Activated effector memory CD4-positive, alpha-beta T cell treated with anti-CD3 and anti-CD28 coated beads, Interleukin-2, amount 50 U/mL, for 16 hours (primary cell): ENCODE measurements at places on chromosomes 1 and 21.
A peak's percentile ranks its signal among the peaks of the same experiment; 100 is the strongest.

DNA sequence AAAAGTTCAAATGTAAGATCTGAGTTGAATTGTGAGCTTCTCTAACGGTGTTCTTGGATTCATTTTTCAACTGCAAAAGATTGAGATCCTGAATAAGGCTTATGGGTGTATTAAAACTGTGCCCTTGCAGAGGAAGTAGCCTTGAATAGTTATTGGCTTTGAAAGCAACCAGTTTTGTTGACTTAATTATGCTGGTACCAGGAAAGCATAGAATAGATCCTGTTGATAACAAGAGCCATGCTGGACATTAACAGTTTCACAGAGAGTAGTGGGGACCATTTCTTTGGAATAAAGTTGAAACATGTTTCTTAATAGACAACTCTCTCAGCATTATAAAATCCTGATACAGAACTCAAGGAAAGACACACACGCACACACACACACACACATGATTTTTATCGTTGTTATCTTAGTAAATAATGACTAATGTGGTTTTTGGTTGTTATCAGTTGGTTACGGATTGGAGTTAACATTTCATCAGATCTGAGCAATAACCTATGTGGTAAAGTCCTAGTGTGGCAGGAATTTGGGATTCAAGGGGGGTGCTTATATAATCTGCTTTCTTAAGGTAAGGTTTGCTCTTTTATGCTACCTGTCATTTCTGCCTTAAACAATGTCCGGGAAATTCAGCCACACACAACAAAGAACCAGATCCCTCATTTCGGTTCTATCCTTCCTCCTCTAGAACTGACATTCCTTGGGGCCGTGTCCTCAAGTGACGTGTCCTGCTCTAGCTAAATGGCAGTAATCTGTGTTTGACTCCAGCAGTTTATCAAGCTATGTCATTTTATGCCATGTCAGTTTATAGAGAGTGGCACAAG lies 330.9 kb downstream of the CHRM3 start:
- DNase-seq, result no peak

GRCh38 chr1:187924252-187924651 lies 1095.5 kb downstream of the PLA2G4A start:
- DNase-seq, result no peak

DNA sequence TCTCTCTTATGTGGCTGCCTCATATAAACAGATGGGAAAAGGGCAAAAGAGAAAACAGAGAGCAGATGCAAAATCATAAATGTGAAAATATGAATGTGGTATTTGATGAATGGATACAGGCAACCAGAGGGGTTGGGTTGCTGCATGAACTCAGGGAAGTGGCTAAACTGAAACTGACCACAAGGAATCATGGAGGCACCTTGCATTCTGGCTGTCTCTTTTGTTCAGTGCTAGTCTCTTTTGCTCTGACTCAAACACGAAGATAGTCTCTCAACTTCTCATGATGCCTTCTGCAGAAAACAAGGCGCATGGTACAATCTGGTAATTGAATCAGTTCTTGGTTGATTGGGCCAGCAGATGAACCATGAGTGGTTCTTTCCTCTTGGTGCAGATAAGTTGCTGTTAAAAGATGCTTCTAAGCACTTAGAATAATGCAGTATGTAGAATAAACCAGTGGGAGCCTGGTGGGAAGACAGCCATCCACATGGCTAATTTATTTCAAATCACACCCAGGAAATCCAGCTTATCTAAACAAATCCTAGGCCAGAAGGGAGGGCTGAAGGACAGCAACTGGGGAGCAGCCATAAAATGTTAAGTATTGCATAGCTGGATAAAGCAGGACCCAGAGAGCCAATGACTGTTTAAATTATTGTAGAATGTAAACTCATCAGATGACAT lies 64.2 kb downstream of the HLX start:
- no peak for DNase-seq

- DNase-seq, result no peak
These were observed 11.2 kb upstream of the CACYBP start for GRCh38 chr1:174988539-174988938.

DNA sequence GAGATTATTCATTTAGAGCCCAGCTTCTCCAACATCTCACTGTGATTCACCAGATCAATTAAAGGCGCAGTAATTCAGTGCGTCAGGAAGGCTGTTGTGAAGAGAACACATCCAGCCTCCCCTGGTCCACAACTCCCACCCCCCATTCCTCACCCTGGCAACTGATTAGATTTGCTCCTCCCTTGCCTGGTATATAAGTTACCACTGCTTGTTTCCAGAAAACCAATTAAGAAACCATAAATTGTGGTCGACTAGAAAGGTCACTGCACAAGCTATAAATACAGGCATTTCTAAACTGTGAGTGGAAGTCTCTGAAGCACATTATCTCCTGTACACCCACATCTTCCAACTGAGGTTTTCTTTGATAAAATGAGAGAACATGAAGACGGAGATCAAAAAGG lies 41.9 kb downstream of the FAM163A start:
- DNase-seq, result no peak

GRCh38 chr1:99784143-99784542 lies 17.7 kb upstream of the FRRS1 start:
- DNase-seq, result no peak

DNA sequence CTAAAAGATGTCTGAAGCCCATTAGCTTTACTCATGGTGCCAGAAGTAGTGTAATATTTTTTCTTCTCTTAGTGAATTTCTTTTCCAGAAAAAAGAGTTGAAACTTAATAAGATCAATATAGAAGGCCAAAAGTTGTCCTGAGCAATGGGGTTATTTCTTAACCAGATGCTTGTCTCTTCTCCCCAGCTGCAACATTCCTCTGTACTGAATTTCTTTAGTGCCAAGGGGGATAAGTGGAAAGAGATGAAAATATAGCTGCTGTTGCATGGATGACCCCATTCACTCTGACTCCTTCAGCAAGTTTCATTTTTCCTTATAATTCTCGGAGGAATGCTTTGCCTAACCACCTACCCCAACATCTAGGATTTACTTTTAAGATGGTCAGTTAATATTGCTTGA lies 675.0 kb downstream of the USP25 start:
- DNase-seq, result no peak

DNA sequence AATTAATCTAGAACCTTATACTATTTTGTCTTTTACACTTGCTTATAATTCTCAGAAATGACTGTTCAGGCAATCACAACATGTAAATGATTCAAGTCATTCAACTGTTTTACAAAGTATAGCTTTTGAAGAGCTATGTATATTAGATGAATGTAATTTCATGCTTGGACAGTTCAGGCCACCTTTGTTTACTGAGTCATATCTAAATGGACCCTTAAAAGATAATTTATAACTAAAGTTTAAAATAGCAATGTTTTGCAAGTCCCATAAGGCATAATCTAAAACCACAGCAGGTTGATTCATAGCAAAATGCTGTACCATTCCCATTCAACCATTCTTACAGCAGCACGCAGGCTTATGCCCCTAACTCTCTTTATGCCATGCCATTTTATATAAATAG lies 64.8 kb downstream of the PIK3R3 start:
- DNase-seq, result no peak

- no peak for DNase-seq
These were observed 54.5 kb downstream of the PAPPA2 start for GRCh38 chr1:176517484-176517883.

- peak; percentile 27 for DNase-seq
These were observed 127.9 kb downstream of the PTPRU start for GRCh38 chr1:29364101-29364678.

DNA sequence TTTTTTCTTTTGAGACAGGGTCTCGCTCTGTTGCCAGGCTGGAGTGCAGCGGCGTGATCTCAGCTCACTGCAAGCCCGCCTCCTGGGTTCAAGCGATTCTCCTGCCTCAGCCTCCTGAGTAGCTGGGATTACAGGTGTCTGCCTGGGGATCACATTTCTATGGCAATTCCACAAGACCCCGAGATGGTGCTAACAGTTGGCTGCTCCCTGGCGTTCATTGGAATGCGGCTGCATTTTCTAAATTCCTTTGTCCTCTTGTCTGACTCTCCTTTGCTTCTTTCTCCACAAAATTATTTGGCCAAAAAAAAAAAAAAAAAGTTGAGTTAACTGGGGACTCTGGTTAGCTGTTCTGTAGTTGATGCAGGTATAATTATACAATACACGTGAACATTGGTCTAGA lies 176.4 kb downstream of the ETS2 start:
- DNase-seq, result no peak

GRCh38 chr21:26433386-26433785 lies 139.7 kb downstream of the CYYR1 start:
- DNase-seq, result no peak

GRCh38 chr1:53811414-53811851 lies 26.7 kb downstream of the NDC1 start:
- no peak for DNase-seq

DNA sequence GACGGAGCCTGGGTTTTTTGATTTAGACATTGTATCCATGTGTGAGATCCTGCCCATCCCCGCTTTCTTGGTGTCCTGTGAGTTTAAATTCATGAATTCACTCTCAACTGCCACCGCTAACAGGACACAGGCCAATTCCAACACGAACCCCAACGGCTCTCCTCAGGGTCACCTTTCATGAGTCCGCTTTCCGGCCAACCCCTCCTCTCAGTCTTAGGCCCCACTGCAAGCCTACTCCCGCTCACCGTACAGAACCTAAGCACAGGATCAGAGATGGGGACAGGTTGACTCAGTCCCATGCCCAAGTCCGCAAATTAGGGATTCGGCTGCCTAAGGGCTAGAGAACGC lies 238 bp upstream of the SCP2 start:
- no peak for DNase-seq
